HuH-7 (cell line): ENCODE measurements at places on chromosomes 11 and 22.
A peak's percentile ranks its signal among the peaks of the same experiment; 100 is the strongest.

- DNase-seq, result no peak
These were observed 20.4 kb downstream of the HPS4 start for GRCh38 chr22:26463101-26463661.

DNA sequence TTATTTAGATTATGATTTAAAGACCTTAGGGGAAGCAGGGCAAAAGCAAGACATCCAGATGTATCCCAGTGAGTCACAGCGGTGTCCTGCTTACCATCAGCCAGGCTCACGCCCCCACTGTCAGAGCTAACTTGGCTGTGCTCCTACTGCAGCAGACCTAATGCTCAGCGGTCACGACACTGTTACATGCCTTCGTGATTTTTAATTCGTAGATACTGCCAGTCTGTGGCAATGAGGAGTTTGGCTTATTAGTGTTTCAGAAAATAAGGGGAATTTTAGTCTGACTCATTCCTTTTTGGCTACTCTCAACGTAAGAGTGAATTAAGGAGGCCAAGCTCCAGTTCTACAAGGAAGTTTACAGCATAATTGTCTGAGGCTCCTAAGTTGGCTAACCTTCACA, 22.7 kb downstream of the EFCAB6 start:
- no peak for DNase-seq

DNA sequence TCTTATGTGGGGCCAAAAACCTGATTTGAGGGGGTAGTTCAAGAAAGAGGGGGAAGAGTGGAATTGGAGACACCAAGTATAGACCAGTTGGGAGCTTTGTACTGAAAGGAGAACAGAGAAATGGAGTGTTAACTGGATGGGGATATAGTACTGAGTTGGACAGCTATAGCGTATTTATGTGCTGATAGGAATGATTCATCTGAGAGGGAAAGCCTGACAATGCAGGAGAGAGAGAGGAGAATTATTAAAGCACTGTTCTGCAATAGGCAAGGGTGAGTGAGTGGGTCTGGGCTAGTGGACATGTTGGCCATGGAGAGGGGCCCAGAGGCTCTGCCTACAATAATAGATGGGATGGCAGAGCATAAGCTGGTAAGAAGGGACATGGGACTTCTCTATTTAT, 52.9 kb upstream of the PITPNB start:
- DNase-seq, result no peak

- DNase-seq, result peak; percentile 77
These were observed at the start of gene STX3 for GRCh38 chr11:59754859-59755700. Gene STX3, plus strand, starts transcription at chr11:59755376. Its CDS starts 230 bp downstream, at chr11:59755606.

DNA sequence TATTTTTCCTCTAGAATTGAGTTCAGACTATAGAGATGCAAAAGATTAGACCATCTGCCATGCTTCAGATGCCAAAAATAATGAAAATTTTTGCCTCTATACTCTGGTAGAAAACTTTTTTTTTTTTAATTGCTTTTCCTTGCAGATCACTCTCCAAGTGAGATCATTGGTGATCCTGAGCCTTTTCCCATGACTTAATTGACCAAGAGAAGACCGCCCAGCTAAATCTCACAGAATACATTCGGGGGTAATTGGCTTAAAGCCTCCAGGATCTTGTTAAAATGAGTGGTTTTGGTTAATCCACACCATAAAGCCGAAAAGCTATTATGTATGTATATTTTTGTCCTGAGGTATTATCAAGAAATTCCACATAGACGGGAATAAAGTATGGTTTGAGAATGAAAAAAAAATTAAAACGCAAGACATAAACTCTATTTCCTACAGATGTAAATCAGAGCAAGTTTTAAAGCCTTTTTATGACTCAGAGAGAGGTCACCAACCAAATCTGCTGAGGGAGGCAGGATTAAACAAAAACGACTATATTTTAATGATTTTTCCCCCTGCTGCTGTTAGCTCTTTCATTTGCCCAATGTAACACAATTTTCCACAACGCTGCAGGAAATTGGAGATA, 64.0 kb downstream of the PARVA start:
- no peak for DNase-seq

- no peak for DNase-seq
These were observed 16.6 kb downstream of the IL10RA start for GRCh38 chr11:118002541-118003423.

DNA sequence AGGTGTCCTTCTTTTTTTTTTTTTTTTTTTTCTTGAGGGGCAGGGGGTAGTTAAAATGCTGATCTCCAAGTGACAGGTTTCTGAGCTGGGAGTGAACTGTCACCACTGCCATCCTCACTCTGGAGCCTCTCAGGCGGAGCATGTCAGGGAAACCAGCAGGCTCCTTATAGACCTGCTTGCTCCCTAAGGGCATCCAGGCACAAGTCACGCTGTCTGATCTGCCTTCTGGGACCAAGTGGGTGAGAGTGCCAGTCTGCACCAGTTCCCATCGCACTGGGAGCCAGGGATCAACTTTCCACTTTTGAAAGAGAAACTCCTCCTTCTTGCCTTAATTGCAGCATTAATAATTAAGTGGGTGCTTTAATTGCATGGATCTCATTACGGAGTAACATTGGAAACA, 537.9 kb upstream of the CADM1 start:
- no peak for DNase-seq

GRCh38 chr22:22030493-22031182, 48.1 kb upstream of the TOP3B start:
- peak; percentile 44 for DNase-seq

DNA sequence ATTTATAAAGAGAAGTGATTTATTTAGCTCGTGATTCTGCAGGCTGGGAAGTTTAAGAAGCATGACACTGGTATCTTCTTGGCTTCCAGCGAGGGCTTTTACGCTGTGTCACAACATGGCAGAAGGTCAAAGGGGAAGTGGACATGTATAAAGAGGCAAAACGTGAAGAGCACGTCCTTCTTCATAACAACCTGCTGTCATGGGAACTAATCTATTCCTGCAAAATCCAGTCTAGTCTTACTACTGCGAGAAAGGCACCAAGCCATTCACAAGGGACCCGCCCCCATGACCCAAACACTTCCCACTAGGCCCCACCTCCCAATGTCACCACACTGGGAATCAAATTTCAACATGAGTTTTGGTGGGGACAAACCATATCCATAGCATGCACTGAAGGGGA, 58.3 kb downstream of the AMOTL1 start:
- no peak for DNase-seq

DNA sequence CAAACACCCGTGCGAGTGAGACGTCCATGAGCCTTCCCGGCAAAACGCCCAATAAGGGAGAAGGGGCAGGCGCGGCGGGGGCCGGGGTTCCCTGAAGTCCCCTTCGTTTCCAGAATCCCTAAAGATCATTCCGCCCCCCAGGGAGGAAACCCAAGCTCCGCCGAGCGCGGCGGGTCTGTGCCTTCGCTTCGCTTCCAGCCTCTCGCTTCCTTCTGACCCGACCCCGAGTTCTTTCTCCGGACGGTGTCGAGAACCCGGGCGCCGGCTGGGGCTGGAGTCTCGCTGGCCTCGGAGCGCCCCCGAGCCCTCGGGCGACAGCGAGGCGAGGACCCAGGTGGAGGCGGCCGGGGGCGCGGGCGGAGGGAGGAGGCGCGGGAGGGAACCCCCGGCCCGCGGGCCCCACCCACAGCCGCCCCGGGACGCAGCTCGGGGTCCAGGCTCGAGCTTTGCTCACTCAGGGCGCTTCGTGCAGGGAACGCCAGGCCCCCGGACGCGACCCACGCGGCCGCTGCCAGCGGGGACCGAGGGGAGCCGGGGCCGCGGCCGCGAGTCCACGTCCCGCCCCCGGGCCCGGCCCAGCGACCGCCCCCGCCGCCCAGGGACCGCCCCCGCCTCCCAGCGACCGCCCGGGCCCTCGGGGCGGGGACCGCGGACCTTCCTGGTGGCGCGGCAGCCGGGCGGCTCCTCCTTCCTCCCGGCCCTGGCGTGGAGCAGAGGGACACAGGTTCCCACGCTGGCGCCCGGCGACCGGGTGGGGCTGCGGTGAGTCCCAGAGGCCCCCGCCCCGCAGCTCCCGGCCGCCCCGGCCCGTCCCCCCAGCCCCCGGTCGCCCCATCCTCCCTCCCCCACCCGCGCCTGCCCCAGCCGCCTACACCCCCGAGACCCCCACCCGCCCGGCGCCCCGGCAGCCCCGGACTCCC, at the start of gene PGGHG:
PGGHG (plus strand) TSS at position 649 of the 920 bp plus-strand sequence. CDS start 691 bp downstream, outside the sequence.
- DNase-seq, result peak; percentile 94

DNA sequence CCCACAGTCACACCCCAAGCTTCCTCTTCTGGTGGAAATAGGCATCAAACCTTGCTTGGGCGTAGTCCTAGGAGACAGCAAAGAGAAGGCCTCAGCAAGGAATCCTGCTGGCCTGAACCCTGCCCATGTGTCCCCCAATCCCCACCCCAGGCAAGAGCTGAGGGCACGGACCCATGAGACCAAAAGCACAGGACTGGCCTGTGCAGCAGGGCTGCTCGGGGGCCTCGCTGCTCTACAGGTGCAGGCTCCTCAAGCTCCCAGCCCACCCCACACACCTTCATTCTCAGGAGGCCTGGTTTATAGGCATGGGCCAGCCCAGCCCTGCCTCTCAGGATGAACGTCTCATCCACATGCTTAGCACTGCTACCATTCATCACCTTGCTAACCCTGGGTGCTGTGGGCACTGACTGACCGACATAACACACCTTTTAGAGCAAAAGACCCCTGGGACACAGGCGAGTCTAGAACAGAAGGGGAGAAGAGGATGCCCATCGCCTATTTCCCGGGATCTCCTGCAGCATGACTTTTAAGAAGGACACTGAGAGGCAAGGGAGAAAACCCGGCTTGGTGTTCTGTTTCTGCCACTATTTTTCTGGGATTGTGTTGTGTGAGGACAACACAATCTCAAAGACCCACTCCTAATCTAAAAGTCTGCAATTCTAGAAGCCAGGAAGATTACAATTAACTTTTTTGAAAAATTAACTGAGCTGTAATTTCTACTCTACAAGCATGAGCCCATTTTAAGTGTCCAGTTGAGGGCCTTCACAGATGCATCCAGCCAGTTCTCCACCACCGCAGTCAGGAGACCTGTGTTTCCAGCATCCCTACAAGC, 15.4 kb downstream of the TCIRG1 start:
- no peak for DNase-seq
